Endodermal cell (in vitro differentiated cells): ENCODE measurements at places on chromosomes 16 and 17. TPM values are rescaled to one million over a fixed set of nuclear protein-coding genes. Genes with fewer than 3 reads are reported as not detected.

The TBX2 gene
- 0.07 TPM in 2 replicates for total RNA-seq

The SMIM36 gene
- total RNA-seq, result not detected in 3 replicates

The ZFP1 gene
- 9.6 and 10.4 TPM in 2 replicates for total RNA-seq

The EVPLL gene
- not detected in 2 replicates for total RNA-seq

The CCP110 gene
- 24.0 to 32.8 TPM (median 24.0 TPM) in 3 replicates for total RNA-seq

The NUPR1 gene
- total RNA-seq, result not detected in 2 replicates

The CBX2 gene
- 69.6 and 75.0 TPM in 2 replicates for total RNA-seq

- peak overlapping the region; percentile 80 for H3K4me3 ChIP-seq
- peak; percentile 95 for DNase-seq
- H3K4me1 ChIP-seq, result no peaks in the 10 kb centered on the region
- H3K27ac ChIP-seq, result no peak overlapping the region
- no peaks in the 10 kb centered on the region for H3K36me3 ChIP-seq
Observed at GRCh38 chr16:10180771-10181163, 1.5 kb downstream of the GRIN2A start.

DNA sequence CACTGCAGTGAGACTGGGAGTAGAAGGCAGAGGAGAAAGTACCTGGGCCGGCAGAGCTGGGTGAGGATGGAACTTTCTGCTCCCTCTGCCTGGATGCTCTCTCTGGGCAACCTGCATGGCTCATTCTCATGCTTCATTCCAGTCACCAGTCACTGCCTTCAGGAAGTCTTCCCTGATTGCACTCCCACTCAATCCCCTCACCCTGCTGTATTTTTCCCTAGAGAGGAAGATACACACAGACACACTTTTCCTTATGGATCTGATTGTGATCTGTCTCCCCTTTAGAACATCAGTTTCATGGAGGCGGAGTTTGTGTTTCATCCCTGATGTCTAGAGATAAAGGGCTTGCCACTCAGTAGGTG lies 44.9 kb downstream of the MEAK7 start:
- H3K36me3 ChIP-seq, result no peaks in the 10 kb centered on the region
- no peaks in the 10 kb centered on the region for H3K27me3 ChIP-seq

GRCh38 chr16:80299416-80299815 lies 241.4 kb upstream of the DYNLRB2 start:
- no peaks in the 10 kb centered on the region for H3K27me3 ChIP-seq
- peaks cover 2% of the 10 kb centered on the region for H3K4me1 ChIP-seq
- H3K27ac ChIP-seq, result no peak overlapping the region
- no peak overlapping the region for H3K4me3 ChIP-seq
- DNase-seq, result no peak
- H3K36me3 ChIP-seq, result no peaks in the 10 kb centered on the region

DNA sequence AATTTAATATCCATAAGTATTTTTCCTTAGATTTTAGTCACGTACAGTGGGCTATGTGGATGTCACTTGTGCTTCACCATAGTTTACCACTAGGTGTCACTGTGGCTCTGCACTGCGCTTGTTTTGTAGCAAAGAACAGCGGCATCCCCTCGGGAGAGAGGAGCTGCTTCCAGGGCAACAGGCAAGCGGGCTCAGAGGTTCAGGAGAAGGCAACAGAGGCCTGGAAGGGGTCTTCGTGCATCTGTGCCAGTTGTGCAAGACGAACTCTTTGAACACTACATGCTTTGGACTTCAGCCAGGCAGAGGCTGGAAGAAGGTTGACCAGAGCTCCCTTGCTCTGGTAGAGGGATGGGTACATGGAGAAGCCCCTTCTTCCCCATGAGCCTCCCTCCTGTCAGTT lies 20.6 kb downstream of the CYB561 start:
- no peak overlapping the region for H3K4me3 ChIP-seq
- H3K27me3 ChIP-seq, result no peaks in the 10 kb centered on the region
- no peak overlapping the region for H3K27ac ChIP-seq
- peak; percentile 94 for DNase-seq
- peaks cover 11% of the 10 kb centered on the region for H3K4me1 ChIP-seq

DNA sequence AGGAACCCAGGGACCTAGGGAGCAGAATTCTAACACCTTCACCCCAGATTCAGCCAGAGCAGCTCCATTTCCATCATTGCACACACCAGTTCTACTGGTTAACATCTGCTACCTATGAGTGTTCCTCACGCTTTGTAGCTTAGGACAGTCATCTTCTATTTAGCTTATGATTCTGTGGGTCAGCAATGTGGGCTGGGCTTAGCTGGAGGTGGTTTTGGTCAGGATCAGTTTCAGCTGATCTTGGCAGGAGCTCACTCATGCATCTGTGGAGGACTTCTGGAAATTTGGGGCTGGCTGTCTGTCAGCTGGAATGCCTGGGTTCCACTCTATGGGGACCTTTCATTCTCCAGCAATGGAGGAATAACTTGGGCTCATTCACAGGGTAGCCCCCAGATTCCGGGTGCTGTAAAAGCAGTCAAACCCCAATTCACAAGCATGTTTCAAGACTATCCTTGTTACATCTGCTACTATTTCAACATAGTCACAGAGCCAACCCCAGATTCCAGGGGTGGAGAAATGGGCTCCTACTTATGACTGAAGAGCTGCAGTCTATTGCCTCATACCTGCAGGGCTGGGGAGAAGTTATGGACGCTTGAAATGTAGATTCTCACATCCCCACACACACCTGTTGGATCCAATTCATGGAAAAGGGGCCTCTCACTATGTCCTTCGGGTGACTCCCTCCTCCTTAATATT lies 3.4 kb upstream of the HP start:
- no peaks in the 10 kb centered on the region for H3K27me3 ChIP-seq
- no peaks in the 10 kb centered on the region for H3K36me3 ChIP-seq
- no peak overlapping the region for H3K4me3 ChIP-seq
- DNase-seq, result no peak
- no peaks in the 10 kb centered on the region for H3K4me1 ChIP-seq

DNA sequence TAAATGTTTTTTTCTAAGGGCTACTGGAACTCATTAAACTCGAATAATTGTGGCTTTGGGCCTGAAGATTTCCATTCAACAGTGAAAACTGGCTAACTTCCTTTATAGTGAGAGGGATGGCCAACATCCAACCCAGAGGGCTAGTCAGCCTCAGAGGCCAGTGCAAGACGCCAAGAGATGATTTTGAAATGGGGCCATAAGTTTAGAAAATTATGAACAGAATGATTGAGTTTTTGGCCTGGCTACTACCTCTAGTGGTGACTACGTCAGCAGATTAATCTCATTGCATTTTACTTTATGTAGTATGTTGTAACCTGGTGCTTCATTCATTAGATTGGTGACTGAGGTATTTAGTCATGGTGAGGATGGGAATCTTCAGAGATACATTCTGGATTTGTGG lies 28.4 kb downstream of the HAPSTR1 start:
- H3K27me3 ChIP-seq, result no peaks in the 10 kb centered on the region
- peaks cover 15% of the 10 kb centered on the region for H3K4me1 ChIP-seq
- no peak for DNase-seq
- H3K4me3 ChIP-seq, result no peak overlapping the region
- no peak overlapping the region for H3K27ac ChIP-seq
- peaks cover 87% of the 10 kb centered on the region for H3K36me3 ChIP-seq

DNA sequence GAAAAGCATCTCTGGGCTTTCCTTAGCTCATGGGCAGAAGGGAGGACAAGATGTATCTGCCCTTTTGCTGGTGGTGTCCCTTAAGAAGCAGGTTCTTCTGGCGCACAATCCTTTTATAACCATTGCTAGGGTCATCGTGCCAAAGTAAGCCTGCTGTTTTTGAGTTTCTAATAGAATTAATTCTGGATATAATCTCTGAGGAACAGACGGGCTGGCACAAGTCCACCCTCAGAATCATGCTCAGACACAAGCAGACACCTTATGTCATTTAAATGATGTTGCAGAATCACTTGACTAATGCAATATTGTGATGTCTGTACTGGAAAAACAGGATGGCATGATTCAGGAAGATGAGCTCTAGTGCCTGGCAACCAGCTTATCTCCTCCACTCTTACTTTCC lies 18.8 kb upstream of the MMD start:
- H3K4me3 ChIP-seq, result no peak overlapping the region
- DNase-seq, result no peak
- H3K27ac ChIP-seq, result no peak overlapping the region
- no peaks in the 10 kb centered on the region for H3K27me3 ChIP-seq
- H3K4me1 ChIP-seq, result peaks cover 10% of the 10 kb centered on the region
- no peaks in the 10 kb centered on the region for H3K36me3 ChIP-seq

- no peak overlapping the region for H3K27ac ChIP-seq
- no peak overlapping the region for H3K4me3 ChIP-seq
- no peaks in the 10 kb centered on the region for H3K4me1 ChIP-seq
- DNase-seq, result no peak
- H3K27me3 ChIP-seq, result no peaks in the 10 kb centered on the region
- H3K36me3 ChIP-seq, result peaks cover 7% of the 10 kb centered on the region
Observed at GRCh38 chr17:42233156-42233555, 38.9 kb upstream of the GHDC start.

GRCh38 chr17:74347646-74348045 lies 14.0 kb downstream of the BTBD17 start:
- H3K27ac ChIP-seq, result no peak overlapping the region
- no peaks in the 10 kb centered on the region for H3K4me1 ChIP-seq
- DNase-seq, result no peak
- peaks cover 44% of the 10 kb centered on the region for H3K27me3 ChIP-seq
- H3K36me3 ChIP-seq, result no peaks in the 10 kb centered on the region

DNA sequence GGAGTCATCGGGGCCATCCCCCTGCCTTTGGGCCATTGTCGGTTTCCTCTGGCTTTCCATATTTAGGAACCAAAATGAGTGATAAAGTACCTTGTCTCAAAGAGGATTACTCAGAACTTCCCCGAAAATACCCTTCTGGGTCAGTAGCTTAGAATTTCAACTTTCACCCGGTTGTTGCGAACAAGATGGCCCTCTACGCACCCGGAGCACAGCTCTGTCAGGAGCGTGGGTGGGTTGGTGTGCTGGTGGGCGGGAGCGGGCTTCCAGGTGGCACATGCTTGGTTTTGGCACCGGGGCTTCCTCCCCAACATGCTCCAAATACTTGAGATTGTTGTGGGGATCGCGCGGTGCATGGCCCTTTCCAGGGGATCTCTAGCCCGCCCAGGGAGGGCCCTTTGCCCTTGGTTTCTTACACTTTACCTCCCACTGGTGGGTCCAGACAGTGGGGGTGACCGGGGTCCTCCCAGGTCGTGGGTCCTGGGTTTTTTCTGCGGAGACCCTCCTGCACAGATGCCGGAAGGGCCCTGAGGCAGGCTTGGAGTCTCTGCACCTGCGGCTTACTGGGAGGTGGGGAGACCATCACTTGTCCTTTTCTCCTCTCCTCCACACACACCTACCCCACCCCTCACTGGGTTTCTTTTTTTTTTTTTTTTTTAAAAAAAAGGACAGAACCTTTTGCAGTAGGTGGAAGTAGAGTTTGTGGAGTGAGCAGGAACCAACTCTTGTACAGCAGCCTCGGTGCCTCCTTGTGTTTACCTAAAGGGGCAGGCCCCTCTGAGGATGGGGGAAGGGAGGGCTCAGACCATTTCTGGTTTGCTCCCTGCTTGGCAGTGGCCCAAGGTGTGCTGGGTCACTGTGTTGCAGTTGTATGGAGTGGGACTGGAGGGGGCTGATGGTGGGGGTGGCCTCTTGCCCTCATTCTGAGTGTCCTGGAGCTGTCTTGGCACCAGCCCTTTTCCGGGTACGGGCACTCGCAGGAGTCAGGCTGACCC lies 142.1 kb downstream of the SEC14L1 start:
- H3K36me3 ChIP-seq, result no peaks in the 10 kb centered on the region
- peak overlapping the region; percentile 87 for H3K4me3 ChIP-seq
- H3K4me1 ChIP-seq, result peaks cover 4% of the 10 kb centered on the region
- no peak overlapping the region for H3K27ac ChIP-seq

DNA sequence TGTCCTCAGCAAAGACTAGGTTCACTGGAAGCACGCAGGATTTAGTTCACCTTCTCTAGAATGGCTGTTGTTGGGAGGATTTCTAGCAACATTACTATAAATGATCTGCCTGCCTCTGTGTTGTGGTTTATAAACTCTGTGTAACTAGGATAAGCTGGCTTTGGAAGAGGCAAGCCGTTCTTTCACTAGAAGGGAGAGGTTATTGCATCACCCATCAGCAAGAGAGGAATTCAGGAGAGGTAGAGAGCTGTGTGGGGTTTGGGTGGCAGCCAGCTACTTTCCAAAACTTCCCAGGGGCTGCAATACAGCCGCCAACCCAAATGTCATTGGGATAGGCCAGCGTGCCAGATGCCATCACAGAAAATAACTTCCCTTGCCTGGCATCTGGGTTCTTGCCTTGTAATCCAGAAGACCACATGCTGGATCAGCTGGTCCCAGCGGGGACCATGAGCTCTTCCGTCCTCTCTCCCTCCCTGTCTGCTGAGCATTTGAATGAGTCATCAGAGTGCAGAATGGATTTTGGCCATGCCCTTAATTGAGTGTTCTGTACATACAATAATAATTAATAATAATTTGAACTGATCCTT lies 95.7 kb upstream of the RBFOX1 start:
- no peaks in the 10 kb centered on the region for H3K27me3 ChIP-seq
- no peaks in the 10 kb centered on the region for H3K36me3 ChIP-seq
- H3K27ac ChIP-seq, result no peak overlapping the region
- no peak overlapping the region for H3K4me3 ChIP-seq
- H3K4me1 ChIP-seq, result no peaks in the 10 kb centered on the region
- no peak for DNase-seq

- no peak for DNase-seq
- no peaks in the 10 kb centered on the region for H3K4me1 ChIP-seq
- no peak overlapping the region for H3K4me3 ChIP-seq
- H3K27ac ChIP-seq, result no peak overlapping the region
Observed at GRCh38 chr16:60041671-60042070, 1307.6 kb upstream of the GOT2 start.

DNA sequence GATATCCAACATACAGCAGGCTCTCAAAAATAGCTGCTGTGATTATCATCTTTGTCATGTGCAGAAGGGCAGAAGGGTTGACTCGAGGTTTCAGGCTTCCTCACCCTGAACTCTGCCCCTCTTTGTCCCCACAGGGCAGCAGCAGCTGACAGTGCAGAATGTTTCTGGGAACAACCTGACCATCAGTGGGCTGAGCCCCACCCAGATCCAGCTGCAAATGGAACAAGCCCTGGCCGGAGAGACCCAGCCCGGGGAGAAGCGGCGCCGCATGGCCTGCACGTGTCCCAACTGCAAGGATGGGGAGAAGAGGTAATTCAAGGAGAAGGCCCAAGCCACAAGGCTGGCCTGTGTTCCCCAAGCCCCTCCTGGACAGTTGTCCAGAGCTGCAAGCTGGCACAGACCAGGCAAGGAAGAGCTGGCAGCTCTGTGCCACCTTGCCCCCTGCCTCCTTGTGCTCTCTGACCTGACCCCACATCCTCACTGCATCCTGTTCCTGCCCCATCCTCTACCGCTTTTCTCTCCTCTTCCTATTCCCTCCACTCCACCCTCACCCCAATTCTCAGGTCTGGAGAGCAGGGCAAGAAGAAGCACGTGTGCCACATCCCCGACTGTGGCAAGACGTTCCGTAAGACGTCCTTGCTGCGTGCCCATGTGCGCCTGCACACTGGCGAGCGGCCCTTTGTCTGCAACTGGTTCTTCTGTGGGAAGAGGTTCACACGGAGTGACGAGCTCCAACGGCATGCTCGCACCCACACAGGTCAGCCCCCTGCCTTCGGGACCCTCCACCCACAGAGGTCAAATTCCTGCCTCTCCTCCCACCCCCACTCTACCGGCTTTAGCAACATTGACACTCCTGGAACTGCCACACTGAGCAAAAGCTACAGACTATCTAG lies 16.3 kb upstream of the PNPO start:
- no peak overlapping the region for H3K4me3 ChIP-seq
- H3K27ac ChIP-seq, result no peak overlapping the region
- DNase-seq, result no peak
- H3K4me1 ChIP-seq, result no peaks in the 10 kb centered on the region
- no peaks in the 10 kb centered on the region for H3K27me3 ChIP-seq
- H3K36me3 ChIP-seq, result peaks cover 22% of the 10 kb centered on the region

- no peak overlapping the region for H3K4me3 ChIP-seq
- H3K27ac ChIP-seq, result no peak overlapping the region
- no peak for DNase-seq
- H3K36me3 ChIP-seq, result no peaks in the 10 kb centered on the region
- H3K4me1 ChIP-seq, result no peaks in the 10 kb centered on the region
Observed at GRCh38 chr17:63019138-63019873, 53.3 kb downstream of the TANC2 start.
